ENCODE measurements at places on chromosomes 6 and 20.

- DNase-seq = no peak
Observed at GRCh38 chr6:166366921-166367320, 15.8 kb downstream of the MPC1 start.

DNA sequence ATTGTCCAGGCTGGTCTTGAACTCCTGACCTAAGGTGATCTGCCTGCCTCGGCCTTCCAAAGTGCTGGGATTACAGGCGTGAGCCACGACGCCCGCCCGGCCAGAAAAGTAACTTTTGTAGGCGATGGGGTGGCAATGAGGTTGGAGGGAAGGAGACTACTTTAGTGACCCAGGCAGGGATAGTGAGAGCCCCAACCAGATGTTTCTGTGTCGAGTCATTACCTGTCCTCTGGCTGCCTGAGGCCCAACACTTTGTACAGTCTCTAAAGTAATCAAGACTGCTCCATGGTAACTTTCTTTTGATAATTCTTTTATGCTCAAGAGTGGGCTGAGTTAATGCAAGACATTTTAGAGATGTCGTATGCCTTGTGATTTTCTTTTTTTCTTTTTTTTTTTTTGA is 6.8 kb downstream of the SASH1 start:
- no peak for DNase-seq

GRCh38 chr6:145044641-145045246 is 690.6 kb downstream of the EPM2A start:
- no peak for DNase-seq

- DNase-seq = peak; percentile 94
Observed at GRCh38 chr6:156557251-156557910, 219.8 kb upstream of the ARID1B start.

GRCh38 chr6:5484692-5485091 is 223.4 kb downstream of the FARS2 start:
- no peak for DNase-seq

GRCh38 chr6:156699935-156700334 is 77.2 kb upstream of the ARID1B start:
- no peak for DNase-seq

- DNase-seq = no peak
Observed at GRCh38 chr20:63831993-63832686, 1.1 kb upstream of the ZBTB46 start.

DNA sequence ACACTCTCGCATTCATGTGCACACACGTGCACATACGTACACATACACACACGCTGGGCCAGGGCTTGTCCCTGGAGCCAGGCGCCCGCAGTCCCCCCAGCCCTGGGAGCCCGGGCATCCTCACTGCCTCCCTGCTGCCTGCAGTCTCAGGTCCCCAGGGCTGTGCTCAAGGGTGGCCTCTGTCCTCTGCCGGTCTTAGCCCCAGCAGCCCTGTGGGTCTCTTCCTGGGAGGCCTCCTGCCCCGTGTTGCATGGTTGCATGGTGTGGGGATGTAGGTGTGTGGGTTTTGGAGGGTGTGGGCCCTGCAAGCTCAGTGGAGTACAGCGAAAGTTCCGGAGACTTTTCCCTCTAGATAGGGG is 101.5 kb downstream of the TMEM242 start:
- no peak for DNase-seq

GRCh38 chr6:129416337-129416990 is 293.5 kb downstream of the ARHGAP18 start:
- DNase-seq = no peak

DNA sequence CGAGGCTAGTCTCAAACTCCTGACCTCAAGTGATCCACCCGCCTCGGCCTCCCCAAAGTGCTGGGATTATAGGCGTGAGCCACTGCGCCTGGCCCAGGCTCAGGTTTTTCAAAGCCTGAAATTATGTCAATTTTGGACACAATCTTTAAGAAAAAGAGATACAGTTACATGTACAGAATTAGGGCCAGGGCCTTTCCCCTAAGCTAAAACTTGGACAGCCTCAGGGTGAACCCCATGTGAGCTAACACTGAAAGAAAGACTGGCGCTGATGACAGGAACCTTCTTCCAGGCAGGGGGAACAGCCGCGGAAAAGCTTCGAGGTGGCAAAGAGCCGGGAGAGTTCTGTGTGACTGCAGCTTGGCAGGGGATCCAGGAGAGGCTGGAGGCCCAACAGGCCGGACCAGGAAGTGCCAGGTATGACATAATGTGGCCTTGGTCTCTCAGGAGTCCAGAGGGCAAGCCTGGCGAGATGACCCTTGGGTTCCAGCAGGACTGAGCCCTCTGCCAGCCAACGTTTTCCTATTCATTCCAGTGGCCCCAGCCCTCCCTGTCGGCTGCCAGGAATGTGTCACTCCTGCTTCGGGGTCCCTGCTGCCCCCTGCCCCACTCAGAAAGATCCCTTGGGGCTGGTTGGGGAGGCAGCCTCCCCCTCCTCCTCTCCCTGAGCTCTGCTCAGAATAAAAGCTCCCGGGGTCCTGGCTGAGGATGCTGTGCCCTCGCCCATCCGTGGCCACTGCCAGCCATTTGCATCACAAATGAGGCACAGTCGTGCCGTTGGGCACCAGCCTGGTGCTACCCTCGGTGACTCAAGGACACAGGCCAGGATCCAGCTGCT is 37.3 kb downstream of the RBM38 start:
- DNase-seq = no peak

GRCh38 chr20:25058847-25059810 is 1.2 kb upstream of the ACSS1 start:
- no peak for DNase-seq

- DNase-seq = no peak
Observed at GRCh38 chr6:54096811-54097210, 14.4 kb upstream of the MLIP start.

GRCh38 chr6:148154668-148155067 is 188.0 kb upstream of the SASH1 start:
- DNase-seq = no peak

GRCh38 chr20:63682384-63683139 is 13.9 kb upstream of the TNFRSF6B start:
- DNase-seq = no peak

GRCh38 chr20:51220293-51220706 is 197.4 kb upstream of the KCNG1 start:
- DNase-seq = no peak

GRCh38 chr20:46703435-46703834 is 6.0 kb upstream of the SLC2A10 start:
- DNase-seq = no peak

DNA sequence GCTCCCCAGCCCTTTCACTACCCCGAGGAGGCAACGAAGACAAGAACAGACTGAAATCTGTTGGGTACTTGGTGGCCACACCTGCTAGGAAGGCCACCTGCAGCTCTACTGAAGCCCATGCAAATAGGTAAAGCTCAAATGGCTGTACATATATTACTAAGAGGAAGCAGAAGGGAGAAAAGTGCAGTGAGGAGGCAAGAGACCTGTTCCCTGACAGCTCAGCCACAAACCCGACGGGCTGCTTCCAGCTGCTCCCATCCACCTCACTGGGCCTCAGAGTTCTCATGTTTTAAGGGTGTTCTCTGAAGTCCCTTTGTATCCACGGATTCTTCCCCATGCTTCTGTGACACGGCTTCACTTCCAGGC is 24.6 kb downstream of the TRAM2 start:
- no peak for DNase-seq

GRCh38 chr20:45685896-45686295 is 15.9 kb upstream of the WFDC11 start:
- DNase-seq = no peak

GRCh38 chr6:139131736-139132280 is 3.1 kb upstream of the HECA start:
- no peak for DNase-seq

DNA sequence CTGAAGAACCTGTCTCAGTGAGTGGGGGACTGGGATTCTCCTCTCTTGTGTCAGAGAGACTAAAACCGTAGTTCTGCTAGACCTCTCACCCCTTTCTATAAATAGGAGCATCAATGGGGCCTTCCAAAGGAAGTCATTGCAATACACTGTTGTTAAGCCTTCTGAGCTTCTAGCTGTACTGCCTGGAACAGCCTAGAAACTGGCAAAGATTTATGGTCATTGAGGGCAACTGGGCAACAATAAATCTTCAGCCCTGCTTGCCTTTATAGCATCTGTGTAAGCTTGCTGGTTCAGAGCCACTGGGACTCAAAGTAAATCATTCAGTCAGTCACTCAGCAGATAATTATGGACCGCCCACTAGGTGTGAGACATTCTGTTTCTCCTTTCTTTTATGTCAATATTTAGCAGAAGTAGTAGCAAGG is 53.2 kb downstream of the PPP1R14C start:
- DNase-seq = no peak

DNA sequence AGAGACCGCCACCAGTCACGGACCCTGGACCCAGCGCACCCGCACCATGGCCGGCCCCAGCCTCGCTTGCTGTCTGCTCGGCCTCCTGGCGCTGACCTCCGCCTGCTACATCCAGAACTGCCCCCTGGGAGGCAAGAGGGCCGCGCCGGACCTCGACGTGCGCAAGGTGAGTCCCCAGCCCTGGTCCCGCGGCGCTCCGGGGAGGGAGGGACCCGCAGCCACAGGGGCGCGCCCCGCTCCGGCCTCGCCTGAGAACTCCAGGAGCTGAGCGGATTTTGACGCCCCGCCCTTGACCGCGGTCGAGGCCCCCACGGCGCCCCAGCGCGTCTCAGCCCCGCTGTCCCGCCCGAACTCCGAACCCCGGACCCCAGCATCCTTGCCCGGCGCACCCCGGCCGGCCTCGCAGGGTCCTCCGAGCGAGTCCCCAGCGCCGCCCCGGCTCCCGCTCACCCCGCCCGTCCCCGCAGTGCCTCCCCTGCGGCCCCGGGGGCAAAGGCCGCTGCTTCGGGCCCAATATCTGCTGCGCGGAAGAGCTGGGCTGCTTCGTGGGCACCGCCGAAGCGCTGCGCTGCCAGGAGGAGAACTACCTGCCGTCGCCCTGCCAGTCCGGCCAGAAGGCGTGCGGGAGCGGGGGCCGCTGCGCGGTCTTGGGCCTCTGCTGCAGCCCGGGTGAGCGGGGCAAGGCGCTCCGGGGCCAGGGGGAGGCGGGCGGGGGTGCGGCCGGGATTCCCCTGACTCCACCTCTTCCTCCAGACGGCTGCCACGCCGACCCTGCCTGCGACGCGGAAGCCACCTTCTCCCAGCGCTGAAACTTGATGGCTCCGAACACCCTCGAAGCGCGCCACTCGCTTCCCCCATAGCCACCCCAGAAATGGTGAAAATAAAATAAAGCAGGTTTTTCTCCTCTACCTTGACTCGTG is at the start of gene OXT:
Gene OXT, plus strand, starts transcription at position 11 of the 920 bp plus-strand sequence. Its CDS starts 36 bp downstream, at position 47.
- no peak for DNase-seq

Data from NCI-H2081 treated with DMSO at 0.1 percent for 48 hours (cell line).